Ovary (tissue), 10 donors: ENCODE measurements at places on chromosomes 3 and 15. TPM values are rescaled to one million over a fixed set of nuclear protein-coding genes. Genes with fewer than 3 reads are reported as not detected.

TSEN2 gene
- total RNA-seq, result 21.1 TPM

- no peaks in the 10 kb centered on the region for H3K36me3 ChIP-seq
- DNase-seq, result peak; percentile 67
- H3K27ac ChIP-seq, result peak overlapping the region; percentile 89
- peak overlapping the region; percentile 51 for H3K4me3 ChIP-seq
Observed at GRCh38 chr15:38072348-38073177, 138.1 kb downstream of the TMCO5A start.

TYRO3 gene
- total RNA-seq, result 109 TPM

GRCh38 chr3:30452446-30452845 lies 154.0 kb upstream of the TGFBR2 start:
- no peaks in the 10 kb centered on the region for H3K4me1 ChIP-seq
- DNase-seq, result no peak
- no peak overlapping the region for H3K27ac ChIP-seq
- H3K27me3 ChIP-seq, result no peaks in the 10 kb centered on the region
- H3K36me3 ChIP-seq, result no peaks in the 10 kb centered on the region

GLDN gene
- 0.36 TPM for total RNA-seq
